ENCODE measurements at places on chromosomes 1 and 21.

DNA sequence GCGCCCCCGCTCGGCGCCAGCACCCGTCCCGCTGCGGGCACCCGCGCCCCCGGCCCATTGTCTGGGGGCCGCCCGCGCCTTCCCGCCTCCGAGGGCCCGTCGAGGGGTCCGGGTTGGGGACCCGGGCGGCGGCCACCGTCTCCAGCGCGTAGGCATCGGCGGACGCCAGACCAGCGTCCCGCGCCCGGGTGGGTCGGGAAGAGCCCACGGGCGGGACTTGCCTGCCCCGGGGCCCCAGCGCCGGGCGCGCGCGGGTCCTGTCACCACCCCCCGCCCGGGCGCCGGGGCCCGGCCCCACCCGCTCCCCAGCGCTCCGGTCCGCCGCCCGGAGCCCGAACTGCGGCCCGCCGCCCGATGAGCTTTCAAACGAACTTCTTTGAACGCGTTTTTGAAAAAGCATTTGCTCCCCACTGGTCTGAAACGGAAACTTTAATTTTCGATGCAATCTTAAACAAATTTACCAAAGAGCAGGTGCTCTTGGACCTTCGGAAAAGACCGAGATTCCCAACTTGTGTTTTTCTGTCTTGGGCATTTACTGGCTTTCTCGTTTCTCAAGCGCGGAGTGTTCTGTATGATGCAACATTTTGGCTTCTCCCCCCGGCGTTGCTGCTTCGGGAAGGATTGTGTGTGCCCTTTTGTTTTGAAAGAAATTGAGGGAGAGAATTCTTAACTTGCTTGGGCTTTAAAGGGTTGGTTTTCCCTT is 615 bp downstream of the CLIC4 start:
- DNase-seq, result no peak

- no peak for DNase-seq
These were observed 5.7 kb upstream of the RIPK4 start for GRCh38 chr21:41772351-41773080.

DNA sequence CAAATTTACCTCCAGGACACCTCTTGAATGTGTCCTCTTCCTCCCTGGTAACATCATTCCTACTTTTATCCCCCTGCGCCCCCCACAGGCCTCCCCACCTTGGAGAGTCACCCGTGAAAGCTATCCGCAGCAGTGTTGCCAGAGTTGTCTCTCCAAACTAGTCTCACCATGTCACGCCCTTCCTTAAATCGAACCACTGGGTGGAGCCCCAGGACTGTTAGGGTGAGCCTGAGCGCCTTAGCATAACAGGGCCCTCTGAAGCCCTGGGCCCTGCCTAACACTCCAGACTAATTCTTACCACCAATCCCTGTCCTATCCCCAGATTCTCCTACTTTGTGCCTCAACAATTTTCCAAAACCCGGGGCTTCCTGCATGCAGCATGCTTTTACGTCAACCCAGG is 35.0 kb downstream of the HSD3B2 start:
- no peak for DNase-seq

- no peak for DNase-seq
These were observed 133.6 kb upstream of the SLC45A1 start for GRCh38 chr1:8184301-8184700.

DNA sequence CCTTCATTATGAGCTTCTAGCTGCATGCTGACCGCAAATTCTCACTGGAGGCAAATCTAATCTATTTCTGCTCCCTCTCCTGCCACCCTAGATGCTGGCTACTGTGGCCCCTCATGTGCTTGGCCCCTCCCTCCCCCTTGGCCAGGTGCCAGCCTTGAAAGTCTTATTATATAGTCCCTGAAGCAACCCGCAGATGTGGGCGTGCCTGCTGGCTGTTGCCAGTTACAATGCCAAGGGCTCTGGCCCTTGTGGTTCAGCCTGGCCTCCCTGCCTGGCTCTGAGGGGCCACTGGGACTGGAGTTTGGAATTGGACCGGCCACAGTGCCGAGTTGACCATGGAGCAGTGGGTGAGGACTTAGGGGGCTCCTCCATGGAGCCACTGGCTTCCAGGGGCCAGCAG is 78.9 kb upstream of the ACTRT2 start:
- DNase-seq, result no peak

DNA sequence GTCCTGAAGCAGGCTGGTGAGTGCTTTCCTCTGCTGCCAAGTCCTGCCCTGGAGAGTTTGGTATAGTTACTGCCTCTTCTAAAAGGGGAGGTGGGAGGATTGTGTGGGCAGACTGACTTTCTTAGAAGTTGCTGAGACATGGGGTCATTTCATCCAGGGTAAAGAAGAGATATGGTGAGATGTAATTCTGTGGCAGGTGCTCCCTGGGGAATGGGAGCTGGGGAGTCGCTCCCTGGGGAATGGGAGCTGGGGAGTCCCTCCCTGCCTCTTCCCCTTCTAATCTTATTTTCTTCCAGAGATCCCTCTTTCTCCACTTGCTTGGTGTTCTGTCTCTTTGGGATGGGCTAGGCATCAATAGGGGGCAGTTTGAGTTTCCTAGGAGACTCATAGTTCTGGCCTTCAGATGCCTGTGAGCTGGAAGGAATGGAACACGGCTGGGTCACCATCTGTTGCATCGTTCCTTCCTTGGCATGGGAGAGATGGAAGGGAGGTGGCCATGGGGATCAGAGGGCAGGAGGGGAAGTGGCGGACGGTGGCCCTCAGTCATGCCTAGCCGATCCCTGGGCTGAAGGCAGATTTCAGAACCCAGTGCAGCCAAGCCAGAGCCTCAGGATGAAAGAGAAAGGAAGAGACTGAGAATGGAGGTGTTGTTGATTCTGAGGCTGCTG is 59.0 kb downstream of the NFASC start:
- no peak for DNase-seq

GRCh38 chr1:114531094-114531493 is 20.1 kb upstream of the TRIM33 start:
- DNase-seq, result no peak

DNA sequence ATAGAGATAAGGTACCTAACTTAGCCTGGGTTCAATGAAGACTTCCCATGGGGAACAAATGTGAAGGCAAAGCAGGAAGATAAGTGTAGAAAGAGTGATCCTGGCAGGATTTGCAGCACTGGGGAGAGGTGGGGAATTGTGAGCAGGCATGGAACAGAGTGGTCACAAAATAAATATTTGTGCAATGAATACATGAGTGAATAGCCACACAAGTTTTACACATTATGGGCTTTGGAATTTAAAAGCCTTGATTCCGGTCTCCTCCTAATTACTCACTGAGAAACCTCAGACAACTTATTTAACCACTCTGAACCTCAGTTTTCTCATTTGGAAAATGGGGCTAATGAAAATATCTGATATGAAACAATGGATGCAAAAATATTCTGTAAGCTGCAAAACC is 148.3 kb downstream of the ELAVL4 start:
- DNase-seq, result no peak

Measured in stimulated activated CD4-positive, alpha-beta T cell treated with anti-CD3 and anti-CD28 coated beads, Interleukin-1b, Interleukin-23, amount 100 ng/mL, for 4 hours (primary cell).